CD4-positive, alpha-beta T cell treated with Interleukin-12 subunit alpha and Interleukin-12 subunit beta, for 1 hour (primary cell): ENCODE measurements at places on chromosomes 12 and 14.

GRCh38 chr12:96670334-96670899 is 181.0 kb downstream of the CFAP54 start:
- no peak for DNase-seq

GRCh38 chr12:49582201-49582600 is 14.3 kb upstream of the MCRS1 start:
- no peak for DNase-seq

DNA sequence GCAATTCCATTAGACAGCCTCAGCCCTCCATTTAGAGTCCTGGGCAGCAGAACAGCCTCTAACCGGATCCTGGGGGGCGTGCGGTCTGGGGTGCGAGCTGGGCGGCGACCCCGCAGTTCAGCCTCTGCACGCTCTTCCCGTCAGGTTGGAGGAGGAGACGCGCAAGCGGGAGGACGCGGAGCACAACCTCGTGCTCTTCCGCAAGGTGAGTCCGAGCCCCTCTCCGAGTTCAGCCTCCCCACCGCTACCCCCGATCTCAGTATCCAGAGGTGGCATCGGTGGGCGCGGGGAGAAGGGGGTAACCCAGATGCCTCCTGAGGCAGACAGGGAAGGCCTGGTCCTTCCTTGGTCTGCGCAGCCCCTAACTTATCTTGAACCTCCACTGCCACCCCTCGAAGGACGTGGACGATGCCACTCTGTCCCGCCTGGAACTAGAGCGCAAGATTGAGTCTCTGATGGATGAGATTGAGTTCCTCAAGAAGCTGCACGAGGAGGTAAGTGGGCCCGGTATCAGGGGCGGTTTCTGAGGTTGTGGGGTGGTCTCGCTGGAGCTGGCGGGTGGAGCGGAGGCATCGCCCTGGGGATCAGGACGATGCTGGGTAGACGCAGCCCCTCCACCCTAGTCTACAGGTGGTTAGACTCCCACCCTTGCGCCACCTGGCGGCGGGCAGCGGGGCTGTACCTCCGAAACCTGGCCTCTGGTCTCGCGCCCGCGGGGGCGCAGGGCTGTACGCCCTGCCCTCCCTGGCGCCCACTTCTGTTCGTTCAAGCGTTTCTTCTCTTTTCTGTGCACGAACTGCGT is 1.3 kb downstream of the PRPH start:
- DNase-seq: peak; percentile 71

DNA sequence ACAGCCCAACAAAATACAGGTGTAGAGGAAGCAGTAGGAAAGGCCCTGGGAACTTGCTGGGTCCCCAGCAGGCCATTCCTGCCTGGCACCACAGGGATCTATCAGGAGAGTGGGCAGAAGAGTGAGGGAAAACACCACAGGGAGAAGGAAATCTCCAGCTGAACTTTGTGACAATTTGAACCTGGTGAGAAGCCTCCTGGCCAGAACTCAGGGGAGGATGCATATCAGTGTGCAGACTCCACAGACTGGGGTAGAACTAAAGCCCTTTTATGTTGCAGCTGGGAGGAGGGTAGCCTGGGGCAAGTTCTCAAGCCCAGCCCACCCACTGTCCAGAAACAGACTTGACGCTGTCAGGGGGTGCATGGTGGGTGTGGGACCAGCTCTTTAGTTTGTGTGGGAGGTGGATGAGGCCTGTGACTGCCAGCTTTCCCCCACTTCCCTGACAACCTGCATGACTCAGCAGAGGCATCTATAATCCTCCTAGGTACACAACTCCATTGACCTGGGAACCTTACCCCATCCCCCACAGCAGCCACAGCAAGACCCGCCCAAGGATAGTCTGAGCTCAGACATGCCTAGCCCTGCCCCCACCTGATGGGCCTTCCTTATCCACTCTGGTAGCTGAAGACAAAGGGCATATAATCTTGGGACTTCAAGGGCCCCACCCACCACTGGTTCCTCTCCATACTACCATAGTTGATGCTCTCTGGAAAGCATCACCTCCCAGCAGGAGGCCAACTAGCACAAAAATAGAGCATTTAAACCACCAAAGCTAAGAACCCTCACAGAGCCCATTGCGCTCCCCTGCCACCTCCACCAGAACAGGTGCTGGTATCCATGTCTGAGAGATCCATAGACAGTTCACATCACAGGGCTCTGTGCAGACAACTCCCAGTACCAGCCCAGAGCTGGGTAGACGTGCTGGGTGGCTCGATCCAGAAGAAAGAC is 28.9 kb downstream of the PNN start:
- DNase-seq: no peak

DNA sequence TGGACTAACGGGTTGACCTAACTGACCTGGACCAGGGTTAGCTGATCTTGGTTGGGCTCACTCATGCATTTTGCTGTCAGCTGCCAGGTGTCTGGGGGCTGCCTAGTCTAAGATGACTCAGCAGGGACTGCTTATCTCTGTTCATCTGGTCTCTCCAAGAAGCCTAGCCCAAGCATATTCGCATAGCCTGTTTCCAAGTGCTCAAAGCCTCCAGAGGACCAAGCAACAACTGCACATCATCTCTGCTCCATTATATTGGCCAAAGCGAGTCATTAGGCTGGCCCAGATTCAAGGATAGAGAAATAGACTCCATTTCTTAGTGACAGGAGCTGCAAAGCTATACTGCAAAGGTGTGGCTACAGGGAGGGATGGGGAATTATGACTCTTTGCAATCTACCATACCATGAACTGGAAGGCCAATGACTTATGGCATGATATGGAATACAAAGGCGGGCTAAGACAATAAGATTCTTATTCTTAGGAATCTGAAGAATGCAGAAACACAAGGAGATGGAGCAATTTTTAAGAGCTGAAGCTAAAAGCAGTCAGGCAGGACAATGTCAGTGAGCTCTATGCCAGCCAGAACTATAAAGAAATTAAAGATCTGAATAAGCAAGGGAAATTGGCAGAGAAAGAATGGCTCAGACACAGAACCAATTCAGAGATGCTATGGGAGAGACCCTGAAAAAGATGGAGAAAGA is 194.6 kb upstream of the FSCB start:
- no peak for DNase-seq

DNA sequence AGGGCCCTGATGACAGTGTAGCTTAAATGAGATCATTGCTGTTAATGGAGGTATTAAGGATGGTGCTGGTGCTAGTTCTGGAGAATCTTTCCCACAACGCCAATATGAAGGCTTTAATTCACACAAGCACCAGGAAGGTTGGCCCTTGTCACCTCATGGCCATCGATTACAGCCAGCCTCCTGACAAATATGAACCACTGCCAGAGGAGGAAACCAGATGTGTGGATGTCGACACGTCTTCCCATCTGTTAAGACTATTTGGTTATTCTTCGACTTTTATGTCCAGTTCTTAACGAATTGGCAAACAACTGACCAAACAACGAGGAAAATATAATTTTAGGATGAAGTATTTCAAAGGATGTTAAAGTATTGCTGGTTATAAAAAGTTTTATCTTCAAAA is 79.5 kb downstream of the PIK3C2G start:
- DNase-seq: no peak

DNA sequence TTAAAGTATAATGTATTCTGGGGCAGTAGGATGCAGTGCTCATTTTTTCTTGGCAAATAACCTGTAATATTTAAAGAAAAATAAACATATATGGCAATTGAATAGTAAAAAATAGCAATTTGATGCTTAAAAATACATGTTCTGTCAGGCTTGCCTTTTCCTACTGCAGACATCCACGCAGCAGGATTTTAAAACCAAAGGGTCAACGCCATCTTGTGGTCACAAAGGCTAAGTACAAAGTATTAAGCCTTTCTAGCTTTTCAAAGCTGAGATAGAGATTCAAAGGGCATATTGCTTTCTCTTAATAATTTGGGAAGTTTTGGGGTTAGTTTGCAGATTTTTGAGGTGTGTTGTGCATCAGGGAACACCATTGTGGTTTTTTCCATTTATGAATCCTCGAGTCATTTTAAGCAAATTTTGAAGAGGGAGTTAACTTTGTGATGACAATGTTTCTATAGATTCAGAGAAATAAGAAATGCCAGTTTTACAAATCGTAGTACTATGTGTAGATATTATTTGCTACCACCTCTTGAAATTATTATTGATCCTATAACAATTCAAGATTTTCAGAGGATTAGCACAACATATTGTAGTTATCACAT is 4.7 kb upstream of the CCER1 start:
- DNase-seq: peak; percentile 19

DNA sequence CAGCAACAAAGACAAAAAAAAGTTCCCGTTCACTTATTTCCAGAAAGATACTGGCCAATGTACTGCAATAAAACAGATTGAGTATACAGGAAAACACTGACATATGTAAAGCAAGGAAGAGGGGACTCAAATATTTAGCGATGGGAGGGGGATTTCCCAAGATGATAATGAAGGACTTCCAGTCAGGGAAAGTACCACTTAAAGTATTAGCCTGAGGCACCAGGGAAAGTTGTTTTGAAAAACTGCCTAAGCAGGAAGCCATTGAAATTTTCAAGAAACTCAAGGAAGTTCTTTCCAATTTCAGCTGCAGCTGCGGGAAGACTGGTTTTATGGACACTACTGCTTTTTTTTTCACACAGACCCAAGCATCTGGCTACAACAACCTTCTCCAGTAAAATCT is 1007.4 kb upstream of the NOVA1 start:
- DNase-seq: no peak

GRCh38 chr12:11607313-11608081 is 42.0 kb upstream of the ETV6 start:
- DNase-seq: no peak

GRCh38 chr12:89288959-89289358 is 63.3 kb downstream of the DUSP6 start:
- no peak for DNase-seq

GRCh38 chr12:103530307-103531066 is 34.7 kb upstream of the C12orf42 start:
- DNase-seq: no peak

DNA sequence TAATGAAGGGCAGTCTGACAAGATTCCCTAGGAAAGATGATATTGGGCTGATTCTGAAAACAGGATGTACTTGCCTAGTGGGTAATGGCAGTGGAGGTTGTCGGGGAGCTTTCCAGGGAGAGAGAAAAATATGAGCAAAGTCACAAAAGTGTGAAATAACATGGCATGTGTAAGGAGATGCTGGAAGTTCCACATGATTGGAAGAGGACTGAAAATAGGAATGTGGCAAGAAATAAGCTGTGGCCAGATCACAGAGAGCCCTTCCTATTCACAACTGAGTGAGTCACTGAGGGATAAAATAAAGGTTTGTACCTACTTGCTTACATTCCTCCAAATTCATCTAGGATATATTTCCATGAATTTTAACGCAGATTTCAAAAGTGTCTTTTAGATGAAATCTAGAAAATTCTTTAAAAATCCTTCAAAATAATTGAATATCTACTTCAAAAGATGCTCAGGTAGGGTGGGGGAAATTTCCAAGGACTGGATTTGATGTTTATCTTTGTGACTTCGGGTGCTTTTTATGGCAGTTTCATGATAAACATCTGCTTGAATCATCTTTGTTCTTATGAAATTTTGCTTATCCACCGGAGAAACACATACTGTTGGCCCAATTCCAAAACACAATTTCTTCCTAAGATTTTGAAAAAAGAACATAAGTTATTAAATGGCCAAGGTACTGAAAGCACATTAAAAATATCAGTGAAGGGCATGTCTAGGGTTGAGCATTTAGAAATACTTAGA is 36.3 kb upstream of the SLC2A13 start:
- no peak for DNase-seq

DNA sequence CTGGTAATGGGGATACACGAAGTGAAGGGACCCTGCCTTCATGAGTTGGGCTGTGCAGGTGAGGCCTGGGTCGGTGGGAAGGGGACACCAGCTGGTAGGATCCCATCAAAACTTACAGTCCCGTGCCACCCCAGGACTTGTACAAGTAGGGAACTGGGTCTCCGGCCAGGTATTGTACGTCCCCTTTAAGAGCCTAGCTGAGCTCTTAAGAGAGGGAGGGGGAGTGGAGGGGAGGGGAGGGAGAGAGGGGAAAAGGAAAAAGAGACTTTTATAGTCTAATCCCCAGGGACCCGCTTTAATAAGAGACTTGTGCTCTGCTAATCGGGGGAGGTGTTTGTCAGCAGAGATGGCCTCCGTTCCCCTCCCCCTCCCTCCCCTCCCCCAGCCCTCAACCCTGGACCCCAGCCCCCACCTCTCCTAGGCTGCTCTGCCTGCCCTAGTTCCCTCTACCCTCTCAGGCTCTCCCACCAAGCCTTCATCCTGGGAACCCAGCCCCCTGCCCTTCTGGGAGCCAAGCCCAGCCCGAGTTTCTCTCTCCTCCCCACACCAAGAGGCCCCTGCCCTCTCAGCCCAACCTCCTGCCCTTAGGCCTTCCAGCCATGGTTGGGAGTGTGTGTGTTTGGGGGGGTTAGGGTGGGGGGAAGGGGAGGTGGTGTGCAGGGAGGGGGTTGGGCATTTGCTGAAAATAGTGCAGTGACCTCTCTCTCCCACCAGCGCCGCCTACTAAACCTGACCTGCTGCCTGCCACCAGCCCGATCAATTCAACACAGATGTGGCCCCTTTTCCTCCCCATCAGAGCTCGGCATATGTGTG is 2.6 kb downstream of the GDF11 start:
- no peak for DNase-seq

- no peak for DNase-seq
These were observed 30.4 kb upstream of the SUPT16H start for GRCh38 chr14:21414137-21414631.

DNA sequence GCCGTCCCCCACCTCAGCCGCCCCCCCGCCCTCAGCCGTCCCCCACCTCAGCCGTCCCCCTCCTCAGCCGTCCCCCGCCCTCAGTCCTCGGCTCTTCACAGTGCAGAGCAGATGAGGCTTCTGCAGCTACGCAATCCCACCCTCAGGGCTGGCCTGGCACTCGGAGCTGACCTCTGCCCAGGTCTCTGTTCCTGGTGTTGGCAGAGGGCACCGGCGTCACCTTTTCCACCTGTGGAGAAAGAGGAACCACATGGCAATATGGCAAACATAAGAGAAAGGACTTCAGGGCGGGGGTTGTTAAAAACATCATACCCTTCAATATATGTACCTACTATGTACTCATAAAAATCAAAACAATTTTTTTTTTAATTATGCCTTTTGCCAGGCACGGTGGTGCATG is 45.8 kb downstream of the MLXIP start:
- no peak for DNase-seq

GRCh38 chr12:126772171-126772864 is 1494.7 kb upstream of the TMEM132C start:
- DNase-seq: peak; percentile 85

DNA sequence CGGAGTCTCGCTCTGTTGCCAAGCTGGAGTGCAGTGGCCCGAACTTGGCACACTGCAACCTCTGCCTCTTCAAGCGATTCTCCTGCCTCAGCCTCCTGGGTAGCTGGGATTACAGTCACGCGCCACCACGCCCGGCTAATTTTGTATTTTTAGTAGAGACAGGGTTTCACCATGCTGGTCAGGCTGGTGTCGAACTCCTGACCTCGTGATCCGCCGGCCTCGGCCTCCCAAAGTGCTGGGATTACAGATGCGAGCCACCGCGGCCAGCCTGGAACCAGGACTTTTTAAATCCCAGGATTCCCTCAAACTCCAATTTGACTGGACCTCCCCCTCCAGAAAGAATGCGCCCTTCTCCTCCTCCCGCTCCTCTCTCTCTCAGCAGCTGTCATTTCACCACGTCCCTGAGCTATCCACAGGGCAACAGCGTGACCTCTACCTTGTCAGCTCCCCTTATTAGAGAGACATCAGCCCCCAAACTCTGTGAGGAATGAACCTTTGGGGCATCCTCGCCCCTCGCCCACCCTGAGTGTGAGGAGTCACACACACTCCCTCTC is 2.0 kb downstream of the ESYT1 start:
- DNase-seq: no peak

GRCh38 chr12:110100315-110100970 is 23.7 kb upstream of the IFT81 start:
- peak; percentile 71 for DNase-seq
